NCI-H1105 treated with DMSO at 0.1 percent for 48 hours (cell line): ENCODE measurements at places on chromosomes 5 and 9.

- DNase-seq, result no peak
These were observed 631 bp downstream of the B4GALT7 start for GRCh38 chr5:177600508-177601018.

DNA sequence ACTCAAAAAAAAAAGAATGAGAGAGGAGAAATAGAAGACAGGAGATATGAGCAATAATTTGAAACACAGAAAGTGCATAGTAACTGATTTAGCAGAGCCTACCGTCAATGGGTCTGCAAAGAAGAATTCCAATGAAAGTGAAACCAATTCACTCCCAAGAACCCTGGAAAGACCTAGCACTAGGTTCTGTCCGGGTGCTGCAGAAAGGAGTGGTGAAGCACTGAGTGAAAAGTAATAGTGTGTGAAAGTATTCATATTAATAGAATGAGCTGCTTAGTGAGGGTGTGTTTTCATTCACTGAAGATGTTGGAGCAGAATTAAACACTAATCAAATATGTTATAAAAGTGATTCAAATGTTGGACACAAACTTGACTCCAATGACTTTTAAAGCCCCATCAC lies 51.3 kb upstream of the SLC30A5 start:
- no peak for DNase-seq

GRCh38 chr9:136941231-136942111 lies 3.1 kb downstream of the FBXW5 start:
- DNase-seq, result no peak

- DNase-seq, result no peak
These were observed 100.3 kb upstream of the ERCC6L2 start for GRCh38 chr9:95775191-95775590.

- DNase-seq, result peak; percentile 23
These were observed 12.9 kb downstream of the CXCL14 start for GRCh38 chr5:135565725-135566421.

- DNase-seq, result no peak
These were observed 467.3 kb upstream of the FTMT start for GRCh38 chr5:121384359-121384758.

- DNase-seq, result no peak
These were observed 9.2 kb downstream of the ENC1 start for GRCh38 chr5:74631081-74631953.

- DNase-seq, result no peak
These were observed 461.2 kb upstream of the RIOK2 start for GRCh38 chr5:97644206-97644605.

- DNase-seq, result no peak
These were observed 80.9 kb downstream of the HMCN2 start for GRCh38 chr9:130346431-130346830.

GRCh38 chr5:13591621-13592020 lies 352.9 kb downstream of the DNAH5 start:
- DNase-seq, result peak; percentile 28

GRCh38 chr9:111484572-111484894 lies 350 bp upstream of the ECPAS start:
- no peak for DNase-seq

- no peak for DNase-seq
These were observed 57.0 kb upstream of the GABRA1 start for GRCh38 chr5:161790926-161791325.

DNA sequence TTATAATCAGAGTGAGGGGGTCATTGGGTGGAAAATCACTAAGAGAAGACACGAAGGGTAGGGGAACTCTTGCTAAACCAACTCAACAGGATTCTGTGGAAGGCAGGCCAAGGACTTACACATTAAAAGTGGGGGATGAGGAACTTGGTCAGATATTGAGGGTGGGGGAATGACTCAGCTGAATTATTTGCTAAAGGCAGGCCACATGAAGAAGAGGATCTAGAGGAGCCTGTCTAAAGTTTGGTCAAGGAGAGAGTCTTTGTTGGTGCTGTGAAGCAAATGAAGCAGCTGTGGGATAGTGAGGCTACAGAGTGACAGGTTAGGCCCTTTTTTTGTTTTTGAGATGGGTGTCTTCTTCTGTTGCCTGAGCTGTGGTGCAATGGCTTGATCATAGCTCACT lies 63.9 kb upstream of the SPRY4 start:
- DNase-seq, result no peak

DNA sequence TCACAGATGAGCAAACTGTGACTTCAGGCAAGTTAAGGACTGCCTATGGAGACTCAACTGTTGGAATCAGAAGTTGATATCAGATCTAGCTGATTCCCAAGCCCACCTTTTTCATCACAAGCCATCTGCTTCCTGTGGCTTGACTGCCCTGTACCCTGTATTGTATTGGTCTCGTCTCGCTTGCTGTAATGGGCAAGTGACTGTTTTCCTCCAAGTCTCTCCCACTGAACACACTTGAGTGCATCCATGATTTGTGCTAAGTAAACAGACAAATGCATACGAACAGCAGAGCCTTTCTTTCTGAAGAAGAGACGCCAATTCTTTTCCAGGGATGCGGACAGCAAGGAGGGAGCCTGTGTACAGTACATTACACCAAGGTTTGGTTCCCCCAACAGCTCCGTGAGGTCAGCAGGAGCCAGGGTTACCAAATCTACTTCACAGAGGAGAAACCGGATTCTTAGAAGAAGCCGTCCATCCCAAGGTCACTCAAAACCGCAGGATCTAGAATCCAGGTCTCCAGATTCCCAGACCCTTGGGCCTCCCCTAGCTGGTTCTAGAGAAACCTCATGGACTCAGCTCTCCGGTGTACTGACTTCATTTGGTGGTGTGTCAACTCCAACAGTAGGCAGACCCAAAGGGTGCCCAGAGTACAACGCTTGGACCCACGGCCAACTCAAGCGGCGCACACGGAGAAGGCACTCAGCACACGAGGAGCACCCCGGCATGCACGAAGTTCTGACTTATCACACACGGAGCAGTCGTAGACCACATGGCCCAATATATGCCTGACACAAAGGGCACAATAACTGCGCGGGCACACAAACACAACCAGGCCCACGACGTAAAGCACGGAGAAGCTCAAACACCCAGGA lies 1.1 kb downstream of the BAG1 start:
- peak; percentile 16 for DNase-seq

DNA sequence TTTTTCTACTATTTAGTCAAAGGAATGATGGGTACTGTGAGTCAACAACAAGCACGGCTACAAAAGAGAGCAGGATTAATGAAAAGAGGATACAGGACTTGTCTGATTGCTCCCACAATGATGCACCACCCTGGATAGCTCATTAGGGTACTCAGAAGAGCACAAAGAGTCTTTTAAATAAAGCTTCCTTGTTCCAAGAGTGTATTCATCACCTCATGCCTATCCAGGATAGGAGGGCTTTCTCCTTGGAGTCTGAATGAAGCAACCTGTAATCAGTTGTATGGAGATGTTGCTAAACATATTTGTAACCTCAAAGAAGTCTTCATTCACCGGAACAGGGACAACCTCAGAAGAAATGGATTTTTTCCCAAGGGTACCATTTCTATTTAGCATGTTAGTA lies 219.5 kb upstream of the TMEM161B start:
- no peak for DNase-seq

GRCh38 chr5:173757403-173758209 lies 130.5 kb upstream of the CPEB4 start:
- DNase-seq, result no peak

GRCh38 chr5:97297704-97298091 lies 114.7 kb upstream of the RIOK2 start:
- DNase-seq, result no peak
